Heart left ventricle (tissue), 16 donors: ENCODE measurements at places on chromosomes 5 and 9.

DNA sequence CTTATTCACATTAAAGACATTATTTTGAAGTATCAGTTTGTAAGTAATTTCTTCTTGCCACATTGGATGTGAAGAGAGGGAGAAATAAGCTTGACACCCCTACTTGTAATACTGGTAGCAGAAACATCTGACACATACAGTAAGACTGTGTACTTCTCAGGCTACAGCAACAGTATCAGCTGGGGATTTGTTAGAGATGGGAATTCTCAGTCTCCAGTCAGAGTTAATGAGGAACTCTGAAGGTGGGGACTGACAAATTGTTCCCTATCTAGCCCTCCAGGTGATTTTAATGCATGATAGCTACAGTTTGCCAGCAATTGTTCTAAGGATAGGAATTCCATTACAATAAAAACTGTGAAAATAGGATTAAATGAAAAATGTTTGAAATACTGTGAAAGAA lies 524.8 kb downstream of the PRR16 start:
- no peak for DNase-seq

DNA sequence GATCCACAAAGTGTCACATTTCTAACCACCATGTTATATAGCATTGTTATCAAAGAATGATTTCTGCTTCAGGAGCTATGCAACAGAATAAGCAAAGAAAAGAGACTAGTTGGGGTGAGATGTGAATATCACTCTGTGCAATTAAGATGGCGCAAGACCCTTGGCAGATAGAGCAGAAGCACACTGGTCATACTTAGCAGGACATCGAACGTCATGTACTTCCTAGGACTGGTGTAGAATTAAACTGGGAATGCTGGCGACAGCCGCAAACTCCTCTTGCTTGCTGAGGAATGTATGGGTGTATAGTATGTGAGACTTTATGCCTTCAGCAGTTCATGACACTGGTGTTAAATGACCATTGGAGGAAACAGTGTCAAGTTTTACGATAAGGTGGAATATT lies 207.0 kb downstream of the LRRC70 start:
- DNase-seq, result no peak

DNA sequence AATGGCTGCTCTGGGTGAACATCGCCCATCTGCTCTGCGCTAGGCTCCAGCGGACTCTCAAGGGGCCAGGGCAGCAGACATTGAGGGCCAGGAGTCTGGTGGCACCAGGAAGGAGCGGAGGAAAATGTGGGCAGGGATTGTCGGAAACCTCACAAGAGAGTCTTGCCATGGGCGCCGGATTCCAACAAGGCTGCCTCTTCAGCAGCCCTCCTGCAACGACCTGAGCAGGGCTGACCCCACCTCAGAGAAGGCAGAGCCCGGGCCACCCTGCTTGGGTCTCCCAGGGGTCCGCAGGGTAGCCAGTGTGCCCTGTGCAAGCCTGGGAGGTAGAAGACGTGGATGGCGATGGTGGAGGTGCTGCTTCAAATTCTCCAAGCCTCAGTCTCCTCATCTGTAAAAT lies 11.4 kb upstream of the UNC5A start:
- no peak for DNase-seq

DNA sequence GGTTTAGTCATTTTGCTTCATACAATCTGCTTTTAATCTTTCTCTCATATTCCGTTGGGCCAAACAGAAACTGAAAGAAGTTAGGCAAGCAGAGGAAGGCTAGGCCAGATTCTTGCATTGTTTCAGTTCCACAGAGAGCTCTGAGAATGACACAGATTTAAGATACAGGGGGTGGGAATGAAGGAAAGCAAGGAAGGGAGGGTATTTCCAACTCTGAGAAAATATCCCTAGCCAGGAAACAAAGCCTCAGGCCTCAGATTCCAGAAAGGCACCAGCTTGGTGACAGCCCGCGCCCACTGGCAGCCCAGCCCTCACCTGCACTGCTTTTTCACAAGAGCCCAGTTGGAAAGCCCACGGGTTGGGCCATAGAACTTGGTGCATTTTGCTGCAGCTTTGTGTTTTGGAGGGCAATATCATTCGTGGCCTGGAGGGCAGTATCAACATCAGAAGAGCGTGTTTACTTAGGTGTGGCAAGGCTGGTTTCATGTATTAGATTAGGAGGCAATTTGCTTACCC lies 63.5 kb downstream of the ENC1 start:
- no peak for DNase-seq

- peak; percentile 65 for DNase-seq
These were observed 345.7 kb upstream of the WWC1 start for GRCh38 chr5:167945542-167946384.

DNA sequence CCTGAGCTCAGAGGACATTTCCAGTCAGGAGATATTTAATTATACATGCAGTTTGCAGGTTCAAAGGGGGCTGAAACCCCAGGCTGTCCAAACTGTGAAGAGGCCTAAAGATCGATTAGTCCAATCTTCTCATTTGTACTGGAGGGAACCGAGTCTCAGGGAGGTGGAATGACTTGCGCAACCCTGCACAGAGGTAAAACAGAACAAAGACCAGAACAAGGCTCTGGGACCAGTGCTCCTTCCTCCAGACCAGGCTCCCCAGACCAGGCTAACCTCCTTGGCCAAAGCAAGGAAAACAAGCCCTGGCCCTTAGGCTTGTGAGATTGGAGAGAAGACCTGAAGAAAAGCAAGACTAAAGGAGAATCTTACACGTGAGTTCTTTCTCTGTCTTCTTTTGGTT lies 120.8 kb downstream of the ENC1 start:
- no peak for DNase-seq

DNA sequence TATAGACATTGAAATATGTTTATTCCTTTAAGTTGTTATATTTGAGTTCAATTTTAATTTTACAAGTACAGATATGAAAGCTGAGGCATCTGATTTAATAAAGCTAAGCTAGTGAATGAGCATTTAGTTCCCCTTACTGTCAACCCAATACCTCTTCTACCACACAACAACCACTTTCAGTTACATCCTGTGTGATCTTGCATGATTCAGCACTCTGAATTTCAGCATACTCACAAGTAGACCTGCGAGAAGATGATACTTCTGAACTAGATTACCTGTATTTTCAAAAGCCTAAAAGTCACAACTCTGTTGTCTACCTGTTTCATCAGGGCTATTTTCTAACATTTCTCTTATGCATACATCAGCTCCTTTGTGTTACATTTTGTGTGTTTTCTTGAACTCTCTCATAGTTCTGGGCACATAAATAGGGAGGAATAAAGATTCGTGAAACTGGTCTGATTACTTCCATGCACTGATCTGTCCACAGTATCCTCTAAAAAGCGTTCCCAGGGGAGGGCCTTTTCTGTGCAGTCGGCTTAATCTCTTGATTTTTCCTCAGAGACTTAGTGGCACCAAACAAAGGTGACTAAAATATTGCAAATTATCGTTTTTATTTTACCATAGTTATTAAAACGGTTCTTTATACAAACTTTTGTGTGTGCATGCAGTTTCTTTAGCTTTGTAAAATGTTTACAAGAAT lies 2025.5 kb upstream of the NUDT12 start:
- DNase-seq, result no peak

GRCh38 chr5:103313056-103313455 lies 54.5 kb downstream of the MACIR start:
- no peak for DNase-seq

- peak; percentile 49 for DNase-seq
These were observed 88.9 kb downstream of the EBF1 start for GRCh38 chr5:159010661-159011442.

- DNase-seq, result peak; percentile 37
These were observed 27.9 kb upstream of the GOLM1 start for GRCh38 chr9:86126998-86127972.

DNA sequence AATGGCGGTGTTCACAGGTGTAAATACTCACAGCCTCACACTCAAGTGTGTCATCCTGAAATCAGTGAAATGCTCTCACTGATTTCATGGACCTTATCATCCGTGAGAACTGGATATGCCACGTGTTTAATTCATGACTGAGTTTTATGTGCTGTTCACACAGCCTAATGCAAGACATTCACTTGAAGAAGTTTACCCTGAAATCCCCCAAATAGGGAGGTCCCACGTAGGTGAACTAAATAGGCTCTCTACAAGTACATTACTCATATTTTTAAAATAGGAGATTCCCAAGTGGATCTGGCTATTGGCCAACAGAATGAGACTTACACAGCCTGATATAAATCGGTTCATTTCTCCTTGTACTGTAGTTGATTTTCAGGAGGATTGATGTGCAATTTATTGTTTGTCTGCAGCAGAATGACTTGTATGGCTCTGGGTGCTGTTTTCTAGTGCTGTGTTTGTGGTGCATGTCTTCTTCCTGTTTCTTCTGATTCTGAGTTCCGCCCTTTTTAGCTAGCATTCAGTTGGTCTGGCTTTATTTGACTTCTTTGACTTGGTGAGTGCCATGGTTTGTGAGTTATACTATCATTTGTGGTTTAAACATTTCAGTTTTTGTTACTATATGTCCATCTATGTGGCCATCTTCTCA lies 25.1 kb downstream of the TRIO start:
- no peak for DNase-seq

- DNase-seq, result peak; percentile 66
These were observed 5.2 kb upstream of the ST6GALNAC6 start for GRCh38 chr9:127904561-127905003.

DNA sequence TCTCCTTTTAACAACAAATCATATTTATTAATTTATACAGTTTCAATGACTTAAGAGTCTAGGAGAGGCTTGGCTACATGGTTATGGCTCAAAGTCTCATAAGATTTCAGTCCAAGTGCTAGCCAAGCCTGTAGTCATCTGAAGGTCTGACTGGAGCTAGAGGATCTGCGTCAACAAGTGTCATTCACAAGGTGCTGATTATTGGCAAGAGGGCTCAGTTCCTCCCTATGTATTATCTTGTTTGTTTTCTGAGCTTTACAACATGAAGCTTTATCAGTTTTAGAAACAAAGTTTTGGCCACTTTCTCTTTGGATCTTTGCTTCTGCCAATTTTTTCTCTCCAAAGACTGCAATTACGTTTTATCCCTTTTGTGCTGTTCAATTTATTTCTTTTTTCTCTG lies 94.7 kb downstream of the RICTOR start:
- no peak for DNase-seq

DNA sequence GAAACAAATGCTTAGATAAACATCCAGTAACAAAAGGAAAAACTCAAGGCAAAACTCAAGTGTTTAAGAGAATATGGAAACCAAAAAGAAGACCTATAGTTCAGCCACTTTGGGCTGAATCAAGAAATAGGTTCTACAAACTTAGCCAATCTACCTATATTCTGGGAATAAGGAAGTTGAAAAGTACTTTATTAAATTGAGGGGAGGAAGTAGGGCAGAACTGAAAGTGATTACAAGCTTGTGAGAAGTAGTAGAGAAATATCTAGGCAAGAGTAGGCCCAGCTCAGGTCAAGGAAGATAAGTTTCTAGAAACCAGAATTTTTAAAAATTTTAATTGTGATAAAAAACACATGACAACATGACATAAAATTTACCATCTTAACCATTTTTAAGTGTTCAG lies 384.8 kb upstream of the PCSK5 start:
- DNase-seq, result no peak

DNA sequence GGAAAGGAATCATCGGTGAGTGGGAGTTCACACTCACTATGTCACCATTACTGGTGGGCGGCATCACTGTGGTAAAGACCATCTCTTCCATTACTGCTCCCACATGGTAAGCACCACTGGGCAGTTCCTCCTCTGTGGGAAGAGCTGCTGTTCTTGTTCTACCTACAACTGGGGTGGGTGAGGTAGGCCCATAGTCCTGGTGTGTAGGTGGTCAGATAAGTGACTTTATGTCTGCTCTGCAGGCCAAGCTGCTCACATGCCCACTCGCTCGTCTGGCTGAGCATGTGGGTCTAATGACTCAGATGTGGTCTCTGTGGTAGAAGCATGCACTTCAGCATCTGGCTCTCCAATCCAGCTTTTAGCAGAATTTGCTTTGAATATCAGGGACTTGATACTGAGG lies 82.9 kb downstream of the TMEM215 start:
- DNase-seq, result peak; percentile 29

GRCh38 chr9:31259824-31260223 lies 1124.6 kb upstream of the ACO1 start:
- no peak for DNase-seq

DNA sequence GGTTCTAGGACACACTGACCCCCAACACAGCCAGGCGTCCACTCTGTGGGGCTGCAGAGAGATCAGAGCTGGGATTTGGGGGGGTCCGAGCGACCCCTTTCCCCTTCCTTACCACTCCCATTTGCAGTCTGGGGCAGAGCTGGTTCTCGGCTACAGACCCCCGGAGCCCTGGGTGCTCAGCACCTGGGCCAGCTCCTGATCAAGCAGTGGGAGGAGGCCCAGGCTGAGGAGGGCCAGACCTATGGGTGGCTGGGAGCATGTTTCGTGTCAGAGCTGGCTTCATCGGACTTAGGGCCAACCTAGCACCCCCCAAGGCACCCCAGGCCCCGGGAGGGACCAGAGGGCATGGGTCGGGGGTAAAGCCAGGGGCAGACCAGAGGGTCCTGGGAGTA lies 7.6 kb downstream of the GRIN1 start:
- no peak for DNase-seq

GRCh38 chr5:19886123-19886917 lies 101.7 kb downstream of the CDH18 start:
- DNase-seq, result no peak

- DNase-seq, result no peak
These were observed 754 bp downstream of the GFPT2 start for GRCh38 chr5:180352116-180353047.

GRCh38 chr5:147645197-147645596 lies 135.3 kb upstream of the DPYSL3 start:
- no peak for DNase-seq

DNA sequence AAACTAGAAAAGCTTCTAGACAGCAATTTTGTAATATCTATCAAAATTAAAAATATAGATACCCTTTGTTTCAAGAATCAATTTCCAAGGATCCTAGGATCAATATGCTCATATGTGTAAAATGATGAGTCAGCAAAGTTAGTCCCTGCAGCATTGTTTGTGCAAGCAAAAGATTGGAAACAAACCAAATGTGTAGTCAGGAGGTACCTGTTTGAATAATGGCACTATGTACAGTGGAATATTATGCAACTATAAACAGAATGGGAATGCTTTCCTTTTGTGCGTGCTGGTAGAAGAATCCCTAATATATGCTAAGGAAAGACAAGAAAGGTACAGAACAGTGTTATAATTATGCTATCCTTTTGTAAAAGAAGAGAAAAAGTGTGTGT lies 58.5 kb upstream of the PJA2 start:
- no peak for DNase-seq

DNA sequence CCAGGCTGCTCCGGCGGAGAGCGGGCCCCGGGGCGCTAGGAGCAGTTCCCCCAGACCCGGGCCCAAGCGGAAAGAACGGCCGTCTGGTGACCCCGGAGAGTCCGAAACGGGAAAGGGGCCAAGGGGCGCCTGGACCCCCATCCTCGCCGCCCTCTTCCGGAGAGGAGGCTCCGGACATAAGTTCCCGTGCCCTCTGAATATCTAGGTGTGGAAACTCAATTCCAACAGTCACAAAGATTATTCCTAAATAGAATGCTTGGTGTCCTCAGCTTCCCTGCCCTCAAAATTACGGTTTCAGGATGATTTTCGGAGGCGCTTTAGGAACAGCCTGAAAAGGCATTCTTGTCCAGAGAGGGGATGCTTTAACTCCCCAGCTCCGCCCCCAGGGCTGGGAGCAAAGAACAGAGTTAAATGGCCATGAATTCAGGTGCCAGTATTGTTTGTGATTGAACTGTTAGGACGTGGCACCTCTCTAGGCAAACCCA lies 681 bp upstream of the LHFPL2 start:
- DNase-seq, result no peak

GRCh38 chr5:68408345-68408871 lies 192.9 kb downstream of the PIK3R1 start:
- no peak for DNase-seq

GRCh38 chr5:154031937-154032489 lies 6.7 kb downstream of the FAM114A2 start:
- no peak for DNase-seq

- DNase-seq, result no peak
These were observed 142.9 kb downstream of the SLCO4C1 start for GRCh38 chr5:102153003-102153759.
